Hematopoietic multipotent progenitor cell treated with erythropoietin and hydrocortisone succinate and interleukin-3 and kit ligand, for 15 days (in vitro differentiated cells): ENCODE measurements at places on chromosomes 6 and 20.

GRCh38 chr6:93059911-93060310 lies 359.4 kb downstream of the EPHA7 start:
- DNase-seq = no peak

- DNase-seq = no peak
Observed at GRCh38 chr6:12653486-12653885, 63.1 kb upstream of the PHACTR1 start.

- DNase-seq = no peak
Observed at GRCh38 chr6:133241901-133242636, 912 bp downstream of the EYA4 start.

DNA sequence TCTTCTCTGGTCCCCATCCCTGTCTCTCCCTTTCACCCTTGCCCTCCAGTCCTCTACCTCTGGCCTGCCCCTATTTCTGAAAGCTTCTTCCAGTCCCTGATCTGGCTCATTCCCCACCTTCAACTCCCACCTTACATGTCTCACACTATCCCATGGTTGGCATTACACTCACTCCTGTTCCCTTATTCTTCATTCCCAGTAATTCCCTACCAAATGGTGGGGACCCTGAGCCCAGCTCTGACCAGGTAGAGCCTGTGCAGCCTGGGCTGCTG lies 6.4 kb downstream of the TP53INP2 start:
- DNase-seq = no peak

GRCh38 chr6:61538801-61539200 lies 747.2 kb downstream of the KHDRBS2 start:
- no peak for DNase-seq

- DNase-seq = no peak
Observed at GRCh38 chr6:32178547-32179440, 589 bp downstream of the RNF5 start.

DNA sequence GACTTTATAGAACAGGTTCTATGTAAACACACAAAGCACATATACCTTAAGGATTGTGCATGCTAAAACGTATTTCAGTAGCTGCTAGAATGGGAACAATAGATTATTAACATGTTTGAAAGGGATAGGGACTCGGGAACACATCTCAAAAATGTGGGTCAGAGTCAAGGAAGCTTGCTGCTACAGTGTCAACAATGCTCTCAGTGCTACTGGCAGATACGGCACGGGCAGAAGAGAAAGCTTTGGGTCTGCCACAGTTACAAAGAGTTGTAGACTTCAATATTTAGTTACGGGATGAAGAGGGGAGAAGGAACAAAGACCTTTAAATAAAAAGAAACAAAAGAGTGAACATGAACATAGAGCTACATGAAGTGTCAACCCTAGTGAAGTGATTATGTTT lies 170.5 kb downstream of the BACH2 start:
- DNase-seq = no peak

DNA sequence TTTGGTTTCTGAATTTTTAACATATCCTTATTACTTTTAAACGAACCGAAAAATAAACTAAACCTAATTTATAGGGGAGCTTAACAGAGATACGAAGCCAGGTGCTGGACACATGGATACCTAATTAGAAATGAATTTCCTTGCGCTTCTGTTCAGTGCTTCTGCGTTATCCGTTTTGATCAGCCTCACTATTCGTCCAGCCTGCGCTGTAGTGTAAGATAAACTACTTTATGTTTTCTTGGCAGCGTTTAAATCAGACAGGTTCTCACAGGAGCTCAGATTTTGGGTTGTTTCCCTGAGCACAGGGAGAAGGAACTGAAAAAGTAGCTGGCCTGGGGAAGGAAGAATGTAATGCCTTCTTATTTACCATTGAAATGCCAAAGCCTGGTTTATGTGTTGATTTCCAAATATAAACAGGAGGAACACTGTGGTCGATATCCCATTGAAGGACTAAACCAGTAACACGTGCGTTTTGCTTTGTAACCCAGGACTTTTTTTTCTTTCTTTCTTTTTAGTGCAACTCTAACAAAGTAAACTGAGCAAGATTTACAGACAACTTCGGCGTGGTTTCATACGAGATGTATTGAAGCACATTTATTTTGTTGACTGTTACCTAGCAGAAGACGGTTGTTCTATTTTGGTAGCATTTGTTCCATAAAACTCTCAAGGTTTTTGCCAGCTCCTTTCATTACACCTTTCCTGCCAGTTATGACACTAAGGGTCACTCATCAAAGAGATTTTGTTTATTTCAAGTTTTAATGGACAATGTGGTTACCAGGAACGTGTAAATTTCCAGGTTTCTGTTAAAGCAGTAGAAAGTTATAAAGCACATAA lies 214.8 kb upstream of the HEY2 start:
- DNase-seq = no peak

DNA sequence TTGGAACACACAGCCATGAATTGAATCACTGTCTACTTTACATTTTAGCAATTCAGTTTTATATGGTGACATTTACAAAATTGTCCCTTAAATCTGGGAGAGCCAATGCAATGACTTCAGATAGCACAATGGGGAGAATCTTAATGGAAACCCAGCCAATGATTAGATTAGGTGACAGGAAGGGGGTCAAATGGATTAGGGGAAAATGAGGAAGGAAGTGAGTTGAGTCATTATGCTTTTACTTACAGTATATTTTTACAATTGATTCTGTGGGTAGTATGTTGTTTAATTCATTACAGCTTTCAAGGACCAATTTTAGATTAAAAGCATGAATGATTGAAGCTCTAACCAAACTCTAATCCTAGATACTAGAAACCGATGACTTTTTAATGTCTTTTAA lies 229.8 kb downstream of the SOX4 start:
- DNase-seq = no peak

GRCh38 chr6:157030755-157031154 lies 253.6 kb downstream of the ARID1B start:
- no peak for DNase-seq

GRCh38 chr6:33314515-33314942 lies 651 bp upstream of the TAPBP start:
- peak; percentile 58 for DNase-seq

- no peak for DNase-seq
Observed at GRCh38 chr6:34462551-34462971, 3.3 kb upstream of the PACSIN1 start.

GRCh38 chr20:38178581-38178980 lies 13.5 kb upstream of the TGM2 start:
- no peak for DNase-seq

DNA sequence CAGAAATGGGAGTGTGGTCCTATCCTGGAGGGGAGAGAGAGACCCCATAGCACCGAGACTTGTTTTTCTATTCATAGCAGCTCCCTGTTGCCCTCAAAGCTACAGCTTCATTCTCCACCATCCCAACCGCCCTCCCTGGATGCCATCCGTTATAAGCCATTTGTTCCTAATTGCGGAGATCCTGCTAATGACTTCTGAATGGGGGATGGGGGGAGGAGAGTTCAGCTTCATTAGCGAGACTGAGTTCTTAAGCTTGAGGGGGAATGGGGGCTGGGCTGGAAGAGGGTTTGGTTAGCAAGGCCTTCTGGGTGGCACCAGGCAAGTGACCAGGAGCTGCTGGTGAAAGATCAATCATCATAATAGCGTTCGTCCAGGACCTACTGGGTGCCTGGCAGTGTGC lies 27.1 kb downstream of the FOXP4 start:
- DNase-seq = no peak

- DNase-seq = no peak
Observed at GRCh38 chr20:17641520-17641964, 40.5 kb downstream of the RRBP1 start.

DNA sequence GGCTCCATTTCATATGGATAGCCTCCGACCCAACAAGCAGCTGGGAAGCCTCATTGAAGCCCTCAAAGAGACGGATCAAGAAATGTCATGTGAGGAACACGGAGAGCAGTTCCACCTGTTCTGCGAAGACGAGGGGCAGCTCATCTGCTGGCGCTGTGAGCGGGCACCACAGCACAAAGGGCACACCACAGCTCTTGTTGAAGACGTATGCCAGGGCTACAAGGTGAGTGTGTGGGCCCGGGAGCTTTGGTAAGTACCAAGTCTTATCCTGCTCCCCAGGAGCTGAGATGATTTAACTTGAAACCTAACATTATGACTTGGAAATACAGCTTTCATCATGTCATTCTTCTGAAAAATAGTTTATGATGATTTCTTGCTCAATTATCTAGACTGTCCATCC lies 4.1 kb downstream of the TRIM38 start:
- DNase-seq = no peak

DNA sequence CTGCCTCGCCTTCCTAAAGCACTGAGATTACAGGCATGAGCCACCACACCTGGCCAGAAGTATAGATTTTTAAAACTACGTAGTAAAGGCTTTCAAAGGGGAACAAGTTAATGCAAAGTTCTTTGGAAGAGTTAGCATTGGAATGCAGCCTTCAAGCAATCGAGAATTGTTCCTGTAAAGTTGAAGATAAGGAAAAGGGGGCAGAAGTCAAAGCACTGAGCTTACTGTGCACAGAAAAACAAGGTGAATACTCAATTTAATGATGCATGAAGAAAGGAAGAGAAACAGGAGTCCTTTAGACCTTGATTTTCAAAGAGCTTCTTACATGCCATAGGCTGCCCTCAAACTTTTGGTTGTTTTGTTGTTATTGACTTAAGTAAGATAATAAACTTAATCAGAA lies 29.1 kb upstream of the LGSN start:
- DNase-seq = no peak

GRCh38 chr6:44789806-44790205 lies 402.3 kb downstream of the CDC5L start:
- DNase-seq = no peak

DNA sequence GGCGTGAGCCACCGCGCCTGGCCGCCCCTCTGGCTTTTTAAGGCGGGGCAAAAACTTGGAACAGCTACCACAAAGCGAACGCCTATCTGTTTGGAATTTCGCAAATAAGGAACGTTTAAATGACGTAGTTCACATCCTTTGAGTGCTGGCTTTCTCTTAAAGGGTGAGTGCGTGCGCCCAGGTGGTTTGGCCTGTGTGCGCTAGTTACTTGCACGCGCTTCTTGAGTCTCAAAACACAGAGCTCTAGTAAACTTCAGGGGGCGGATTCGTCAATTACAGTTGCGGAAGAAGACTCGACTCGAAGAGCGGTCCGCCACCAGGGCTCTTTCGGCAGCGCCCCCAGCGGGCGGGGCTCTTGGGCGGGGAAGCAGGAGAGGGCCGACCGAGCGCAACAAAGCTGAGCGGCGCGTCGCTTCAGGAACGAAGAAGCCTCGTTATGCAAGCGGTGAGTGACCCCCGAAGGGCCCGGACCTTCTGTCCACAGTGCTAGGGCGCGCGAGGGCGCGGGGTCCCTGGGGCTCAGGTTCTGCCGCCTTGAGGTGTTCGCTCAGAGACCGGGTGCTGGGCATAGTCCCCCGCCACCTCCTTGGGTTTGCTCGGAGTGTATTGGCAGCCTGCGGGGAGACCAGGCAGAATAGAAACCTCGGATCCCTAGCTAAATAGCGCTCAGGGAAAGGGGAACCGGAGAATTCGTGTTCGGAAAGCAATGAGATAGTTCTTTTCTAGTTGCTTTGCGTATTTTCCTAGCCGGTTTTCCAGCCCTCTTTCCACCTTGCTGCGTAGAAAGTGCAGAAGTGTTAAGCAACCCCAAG lies at the start of gene SYCP2L:
SYCP2L (plus strand) TSS at position 362 of the 812 bp plus-strand sequence; CDS start at position 437, 75 bp downstream.
- DNase-seq = no peak

GRCh38 chr6:131212024-131212423 lies 76.8 kb downstream of the AKAP7 start:
- no peak for DNase-seq

DNA sequence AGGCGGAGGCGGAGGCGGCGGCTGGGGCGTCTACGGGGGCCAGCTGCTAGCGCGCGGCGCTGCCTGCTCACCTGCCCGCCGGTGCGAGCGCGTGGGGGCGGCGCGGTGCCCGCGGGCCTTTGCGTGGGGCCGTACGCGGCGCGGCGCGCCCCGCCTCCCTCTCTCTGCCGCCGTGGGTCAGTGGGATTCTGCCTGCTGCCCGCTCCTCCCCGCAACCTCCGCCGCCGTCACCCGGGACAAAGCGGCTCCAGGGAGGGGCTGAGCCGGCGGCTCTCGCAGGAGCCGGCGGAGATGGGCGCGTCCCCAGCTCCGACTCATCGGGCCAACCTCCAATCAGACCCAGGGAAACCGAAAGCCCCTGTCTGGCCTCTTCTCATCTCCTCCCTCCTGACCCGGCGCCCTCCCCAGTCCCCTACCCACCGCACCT lies at the start of gene RCAN2:
RCAN2 (minus strand) TSS at position 249 of the 427 bp plus-strand sequence.
- DNase-seq = no peak

GRCh38 chr20:41027872-41028358 lies 707 bp upstream of the TOP1 start:
- no peak for DNase-seq

GRCh38 chr20:24492031-24492607 lies 22.7 kb downstream of the SYNDIG1 start:
- DNase-seq = no peak

- no peak for DNase-seq
Observed at GRCh38 chr20:52992632-52993031, 20.5 kb downstream of the TSHZ2 start.

GRCh38 chr6:76888351-76888750 lies 574.9 kb downstream of the HTR1B start:
- DNase-seq = no peak

DNA sequence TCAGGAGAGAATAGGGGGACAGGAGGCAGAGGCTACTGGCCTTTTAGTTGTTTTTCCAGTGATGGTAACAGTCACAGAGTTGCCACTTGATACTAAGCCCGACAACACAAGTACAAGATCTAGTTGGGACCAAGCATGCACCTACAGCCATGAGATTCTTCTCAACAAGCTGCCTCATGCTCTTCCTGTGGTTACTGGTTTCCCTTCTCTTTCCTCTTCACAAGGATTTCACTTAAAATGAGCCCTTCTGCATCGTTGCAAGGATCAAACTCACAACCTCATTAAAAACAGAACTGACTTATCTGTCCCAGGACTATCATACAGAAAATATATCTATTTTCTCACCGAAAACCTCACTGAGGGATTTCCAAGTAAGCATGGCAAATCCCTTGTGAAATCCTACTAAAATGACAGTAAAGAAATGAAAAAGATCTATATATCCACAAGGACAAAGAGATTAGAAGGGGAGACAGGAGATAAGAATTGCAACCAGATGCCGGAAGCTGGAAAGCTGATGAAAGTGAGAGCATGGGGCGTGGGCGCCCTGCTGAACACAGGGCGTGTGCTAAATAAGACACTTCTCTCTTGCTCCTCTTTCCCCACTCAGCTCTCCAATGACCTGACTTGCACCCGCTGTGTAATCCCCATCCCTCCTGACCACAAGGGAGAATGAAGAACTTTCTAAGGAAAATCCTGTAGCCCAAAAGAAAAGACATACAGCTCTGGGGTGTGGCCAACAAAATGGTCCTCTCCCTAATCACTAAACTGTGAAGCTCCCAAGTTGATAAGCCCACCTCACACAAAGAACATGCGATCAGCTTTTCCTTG lies 13.4 kb downstream of the MTFR2 start:
- peak; percentile 40 for DNase-seq

GRCh38 chr20:15645816-15646215 lies 927.4 kb downstream of the KIF16B start:
- no peak for DNase-seq

GRCh38 chr6:147834084-147834776 lies 325.7 kb downstream of the SAMD5 start:
- DNase-seq = no peak
